ENCODE measurements at places on chromosomes 12 and 14.

- DNase-seq, result no peak
These were observed 1.6 kb upstream of the RBMS2 start for GRCh38 chr12:56520048-56520447.

GRCh38 chr12:90888316-90888715, 66.7 kb downstream of the CCER1 start:
- DNase-seq, result no peak

GRCh38 chr14:104984056-104984894, 1.3 kb upstream of the CLBA1 start:
- DNase-seq, result peak; percentile 43

DNA sequence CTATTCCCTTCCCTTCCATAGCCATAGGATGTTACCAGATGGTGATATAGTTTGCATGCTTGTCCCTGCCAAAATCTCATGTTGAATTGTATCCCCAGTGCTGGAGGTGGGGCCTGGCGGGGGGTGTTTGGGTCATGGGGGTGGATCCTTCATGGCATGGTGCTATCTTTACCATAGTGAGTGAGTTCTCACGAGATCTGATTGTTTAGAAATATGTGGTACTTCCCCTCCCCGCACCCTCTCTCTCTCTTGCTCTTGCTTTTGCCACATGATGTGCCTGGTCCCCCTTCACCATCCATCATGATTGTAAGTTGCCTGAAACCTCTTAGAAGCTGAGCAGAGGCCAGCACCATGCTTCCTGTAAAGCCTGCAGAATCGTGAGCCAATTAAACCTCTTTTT, 181.3 kb downstream of the CAND1 start:
- DNase-seq, result no peak

DNA sequence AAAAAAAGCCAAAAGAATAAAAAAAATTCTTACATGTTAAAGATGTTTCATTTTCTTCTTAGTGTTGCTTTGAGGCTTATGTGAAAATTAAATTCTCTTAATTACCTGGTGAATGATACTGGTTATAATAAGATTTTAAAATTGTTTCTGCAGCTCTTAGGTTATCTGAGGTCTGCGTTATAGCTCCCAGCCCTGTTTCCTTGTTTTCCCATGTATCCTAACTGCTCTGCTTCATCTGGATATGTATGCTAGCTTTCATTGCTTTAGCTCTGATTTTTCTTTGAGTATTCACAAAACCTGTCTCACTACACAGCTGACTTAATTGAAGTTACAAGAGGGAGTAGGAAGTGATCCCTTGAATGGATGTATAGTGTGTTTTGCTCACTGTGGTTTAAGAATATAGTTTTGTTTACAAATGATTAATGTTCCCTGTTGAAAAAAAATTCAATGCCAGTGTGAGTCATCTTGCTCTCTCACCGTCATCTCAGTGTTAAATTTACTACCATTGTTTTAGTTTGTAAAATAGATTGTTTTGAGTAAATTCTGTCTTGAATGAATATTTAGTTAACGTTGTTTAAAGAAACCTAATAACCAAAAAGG, 26.8 kb downstream of the CPSF6 start:
- DNase-seq, result no peak

- no peak for DNase-seq
These were observed 64.0 kb downstream of the NUMB start for GRCh38 chr14:73394317-73394716.

- peak; percentile 91 for DNase-seq
These were observed 108.9 kb upstream of the PLEKHG7 start for GRCh38 chr12:92593734-92594402.

GRCh38 chr12:12266873-12267741, at the start of gene LRP6:
Gene LRP6, minus strand, starts transcription at chr12:12267044. Its CDS starts 309 bp downstream, at chr12:12266735.
- DNase-seq, result peak; percentile 97

- no peak for DNase-seq
These were observed 905 bp upstream of the DLK1 start for GRCh38 chr14:100725587-100726387.

- no peak for DNase-seq
These were observed 268.0 kb upstream of the TMEM132C start for GRCh38 chr12:127998988-127999387.

GRCh38 chr12:6038160-6038559, 86.3 kb downstream of the VWF start:
- peak; percentile 93 for DNase-seq

GRCh38 chr12:107650977-107651376, 34.6 kb upstream of the PWP1 start:
- no peak for DNase-seq

GRCh38 chr14:36293824-36294223, 26.6 kb downstream of the MBIP start:
- DNase-seq, result no peak

GRCh38 chr14:74705613-74706500, 7.0 kb downstream of the AREL1 start:
- no peak for DNase-seq

- DNase-seq, result no peak
These were observed 55.6 kb downstream of the ESRRB start for GRCh38 chr14:76431538-76431937.

DNA sequence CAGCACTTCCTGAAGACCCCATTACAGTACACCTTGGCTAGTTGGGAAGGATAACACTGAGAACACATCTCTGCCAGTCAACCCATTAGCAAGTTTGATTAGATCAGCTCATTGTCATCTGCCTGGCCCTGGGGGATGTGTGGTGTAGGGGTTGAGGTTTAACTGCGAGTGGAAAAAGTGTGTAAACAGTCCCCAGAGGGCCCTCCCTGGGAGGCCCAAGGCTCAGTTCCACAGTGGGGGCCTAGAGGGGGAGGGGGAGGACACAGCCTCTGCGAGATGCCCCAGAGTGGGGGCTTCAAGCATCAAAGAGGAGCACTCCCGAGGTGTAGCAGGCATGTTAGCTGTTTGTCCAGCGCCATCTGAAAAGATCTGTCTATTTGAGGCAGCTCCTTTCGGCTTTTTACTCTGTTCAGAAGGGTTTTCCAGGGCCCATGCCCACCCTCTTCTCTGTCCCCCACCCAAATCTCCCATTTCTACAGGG, 344 bp downstream of the LPAR5 start:
- peak; percentile 74 for DNase-seq

DNA sequence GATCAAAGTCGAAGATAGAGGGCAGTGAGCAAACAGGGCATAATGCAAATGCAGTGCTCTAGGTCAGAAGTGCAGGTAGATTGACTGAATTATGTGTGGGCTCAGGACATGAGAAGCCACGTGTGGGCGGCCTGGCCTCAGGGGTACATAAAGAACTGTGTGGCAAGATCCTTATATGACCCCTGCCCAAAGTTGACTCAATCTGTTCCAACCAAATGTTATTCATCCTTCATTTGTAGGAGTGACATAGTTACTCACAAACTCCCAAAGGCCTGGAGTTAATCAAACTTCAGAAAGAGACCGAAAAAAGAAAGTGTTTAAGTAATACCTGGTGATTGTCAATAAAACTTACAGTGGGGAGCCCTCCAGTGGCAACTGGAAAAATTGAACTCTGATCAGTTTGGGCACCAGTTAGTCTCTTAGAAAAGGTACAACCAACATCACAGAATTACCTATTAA, 150.4 kb upstream of the FAR2 start:
- DNase-seq, result no peak

GRCh38 chr12:2578772-2579171, 216.0 kb upstream of the FKBP4 start:
- DNase-seq, result no peak

DNA sequence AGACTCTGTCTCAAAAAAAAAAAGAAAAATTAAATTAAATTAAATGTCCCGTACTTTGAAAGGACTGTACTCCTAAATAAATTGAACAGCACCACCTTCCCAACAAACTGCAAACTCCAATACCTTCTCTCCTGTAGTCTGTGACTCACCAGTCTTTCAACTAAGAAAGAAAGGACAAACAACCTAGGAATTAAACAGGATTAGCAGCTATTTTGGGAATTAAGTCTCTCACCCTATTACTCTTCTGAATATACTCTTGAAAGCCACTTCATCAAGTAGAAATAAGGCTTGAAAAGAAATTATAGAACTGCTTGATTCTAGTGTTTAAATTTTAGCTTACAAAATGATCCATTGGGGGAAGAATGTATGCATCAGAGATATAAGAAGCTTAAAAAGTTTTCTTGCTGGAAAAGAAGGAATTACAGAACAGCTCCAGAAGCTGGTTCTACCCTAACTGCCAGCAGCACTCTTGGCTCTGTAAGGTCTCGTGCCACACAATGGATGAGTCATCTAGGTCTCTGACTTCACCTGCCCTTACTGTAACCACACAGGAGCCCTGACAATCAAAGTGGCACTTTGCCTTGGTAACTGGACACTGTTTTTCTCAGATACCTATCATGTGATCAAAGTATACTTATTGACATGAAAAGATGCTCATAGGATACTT, 57.0 kb upstream of the CERS5 start:
- peak; percentile 92 for DNase-seq

GRCh38 chr14:96811265-96811664, 14.1 kb downstream of the VRK1 start:
- no peak for DNase-seq

DNA sequence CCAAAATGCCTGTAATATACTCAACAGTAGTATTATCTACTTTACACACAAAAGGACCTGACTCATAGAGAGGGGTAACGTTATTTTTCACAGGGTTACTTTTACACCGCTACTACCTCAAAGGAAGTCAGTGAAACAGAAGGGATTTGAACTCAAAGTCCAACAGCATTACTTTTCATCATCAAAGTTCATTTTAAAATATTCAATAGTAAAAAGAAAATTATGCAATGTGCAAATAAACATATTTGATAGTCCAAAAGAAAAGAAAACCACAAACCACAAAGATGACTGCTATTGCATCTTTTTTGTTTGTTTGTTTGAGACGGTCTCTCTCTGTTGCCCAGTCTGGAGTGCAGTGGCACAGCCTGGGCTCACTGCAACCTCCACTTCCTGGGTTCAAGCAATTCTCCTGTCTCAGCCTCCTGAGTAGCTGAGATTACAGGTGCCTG, 15.5 kb downstream of the KIF21A start:
- DNase-seq, result no peak

DNA sequence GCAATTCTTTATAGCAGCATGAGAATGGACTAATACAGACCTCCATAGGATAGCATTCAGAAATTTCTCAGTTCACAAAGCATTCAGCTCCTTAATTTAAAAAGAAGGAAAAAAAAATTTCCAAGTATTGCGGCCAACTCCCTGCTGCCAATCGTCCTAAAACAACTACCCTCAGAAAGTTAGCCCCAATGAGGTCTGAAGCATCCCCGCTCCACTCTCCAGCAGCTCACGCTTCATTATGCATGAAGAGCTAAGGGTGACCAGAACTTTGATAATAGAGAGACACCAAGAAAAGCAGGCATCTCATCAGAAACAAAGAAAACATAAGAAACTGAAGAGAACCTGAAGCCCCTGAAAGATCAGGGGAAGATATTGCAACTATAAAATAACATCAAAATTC, 172.8 kb upstream of the NUDT4 start:
- no peak for DNase-seq

- no peak for DNase-seq
These were observed 373.2 kb downstream of the BTG1 start for GRCh38 chr12:91772411-91772810.

- DNase-seq, result no peak
These were observed 180.6 kb upstream of the PRMT8 start for GRCh38 chr12:3310271-3311026.

GRCh38 chr12:68781728-68782127, 26.2 kb upstream of the MDM2 start:
- no peak for DNase-seq

- DNase-seq, result no peak
These were observed 8.6 kb downstream of the NACA start for GRCh38 chr12:56716458-56716857.

DNA sequence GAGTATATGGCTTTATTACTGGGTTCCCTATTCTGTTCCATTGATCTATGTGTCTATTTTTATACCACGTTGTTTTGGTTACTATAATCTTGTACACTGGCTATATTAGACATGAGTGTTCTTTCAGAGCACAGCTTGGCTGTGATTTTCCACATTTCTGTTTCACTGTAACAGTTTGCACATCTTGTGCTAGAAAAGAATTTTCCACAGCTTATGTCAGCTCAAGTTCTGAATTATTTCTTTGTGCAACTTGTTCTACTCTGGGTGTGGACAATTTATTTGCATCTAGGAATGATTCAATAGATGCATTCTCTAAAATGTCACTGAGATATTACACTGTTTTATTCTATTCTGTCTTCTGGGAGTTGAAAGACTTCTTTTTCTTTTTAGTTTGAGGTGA, 28.4 kb upstream of the OR5AU1 start:
- no peak for DNase-seq

GRCh38 chr12:46368684-46369083, 3.9 kb downstream of the SLC38A2 start:
- DNase-seq, result no peak

GRCh38 chr14:94145902-94146527, 16.6 kb upstream of the IFI27L2 start:
- peak; percentile 36 for DNase-seq

DNA sequence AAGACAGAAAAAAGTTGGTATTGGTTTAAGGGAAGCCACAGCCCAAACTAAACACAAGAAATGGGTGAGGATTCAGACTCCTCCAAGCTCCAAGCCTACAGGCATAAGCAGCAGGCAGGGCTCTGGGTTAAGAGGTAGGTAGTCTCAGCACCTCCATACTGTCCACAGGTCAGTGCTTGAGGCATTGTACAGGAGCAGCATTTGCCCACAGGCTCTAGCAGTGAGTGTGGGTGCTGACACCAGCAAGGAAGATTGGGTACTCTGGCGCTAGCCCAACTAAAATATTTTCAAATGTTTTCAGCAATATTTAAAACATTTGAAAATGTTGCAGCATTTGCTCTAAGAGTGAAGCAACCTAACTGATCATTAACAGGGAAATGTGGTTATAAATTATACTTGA, 33.1 kb downstream of the FERMT2 start:
- no peak for DNase-seq

DNA sequence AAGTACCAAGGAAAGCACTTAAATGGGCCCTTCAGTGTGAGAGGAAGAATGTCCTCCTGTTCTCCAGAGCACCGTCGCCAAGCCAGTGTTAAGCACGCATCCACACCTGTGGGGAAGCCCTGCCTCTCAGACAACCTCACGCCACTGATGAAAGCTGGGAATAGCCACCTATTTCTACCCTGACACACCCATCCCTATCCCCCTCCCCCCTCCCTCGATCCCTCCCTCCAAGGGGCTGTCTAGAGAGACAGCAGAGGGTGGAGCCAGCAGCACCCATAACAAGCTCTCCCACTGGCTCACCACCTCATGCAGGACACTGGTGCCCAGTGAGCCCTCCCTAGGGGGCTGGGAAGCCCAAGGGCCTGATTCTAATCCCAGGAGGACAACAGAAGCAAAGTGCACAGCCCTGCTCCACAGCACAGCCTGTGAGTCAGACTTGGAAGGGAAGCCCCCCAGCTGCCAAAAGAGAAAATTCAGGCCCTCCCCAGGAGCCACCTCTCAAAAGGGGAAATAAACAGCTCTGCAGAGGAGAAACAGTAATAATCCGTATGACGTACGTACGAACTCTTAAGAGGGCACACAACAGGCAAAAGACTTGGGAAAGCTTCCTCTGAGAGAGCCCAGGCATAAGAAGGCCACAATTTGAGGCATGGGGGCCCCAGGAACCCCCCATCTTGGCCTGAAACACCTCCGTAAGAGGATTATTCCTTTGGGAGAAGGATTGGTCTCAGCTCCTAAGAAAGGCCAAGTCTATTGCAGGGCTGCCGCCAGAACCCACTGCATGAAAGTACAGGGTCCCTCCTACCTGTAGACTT, 7.8 kb downstream of the PITPNM2 start:
- peak; percentile 78 for DNase-seq

All from islet precursor cell (in vitro differentiated cells).